ENCODE measurements at places on chromosomes 13 and 19.

GRCh38 chr19:14428882-14429416 lies 4.2 kb upstream of the PKN1 start:
- no peak for DNase-seq

DNA sequence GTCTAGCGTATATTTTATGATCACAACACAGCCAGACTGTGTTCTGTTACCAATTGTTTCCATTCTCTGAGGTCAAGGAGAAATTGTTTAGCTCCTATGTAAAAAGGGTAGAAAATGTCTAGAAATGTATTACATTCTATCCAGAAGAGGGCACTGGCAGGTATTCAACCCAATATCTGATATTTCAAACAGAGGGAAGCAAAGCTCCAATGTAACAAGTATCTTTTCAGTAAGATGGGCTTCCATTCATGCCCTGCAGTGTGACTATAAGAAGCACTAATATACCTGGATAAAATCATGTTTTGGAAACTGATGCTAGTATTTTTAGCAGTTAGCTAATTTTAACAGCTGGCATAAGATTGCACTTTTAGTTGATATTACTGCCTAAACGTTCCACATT lies 312.7 kb downstream of the FGF14 start:
- DNase-seq, result no peak

DNA sequence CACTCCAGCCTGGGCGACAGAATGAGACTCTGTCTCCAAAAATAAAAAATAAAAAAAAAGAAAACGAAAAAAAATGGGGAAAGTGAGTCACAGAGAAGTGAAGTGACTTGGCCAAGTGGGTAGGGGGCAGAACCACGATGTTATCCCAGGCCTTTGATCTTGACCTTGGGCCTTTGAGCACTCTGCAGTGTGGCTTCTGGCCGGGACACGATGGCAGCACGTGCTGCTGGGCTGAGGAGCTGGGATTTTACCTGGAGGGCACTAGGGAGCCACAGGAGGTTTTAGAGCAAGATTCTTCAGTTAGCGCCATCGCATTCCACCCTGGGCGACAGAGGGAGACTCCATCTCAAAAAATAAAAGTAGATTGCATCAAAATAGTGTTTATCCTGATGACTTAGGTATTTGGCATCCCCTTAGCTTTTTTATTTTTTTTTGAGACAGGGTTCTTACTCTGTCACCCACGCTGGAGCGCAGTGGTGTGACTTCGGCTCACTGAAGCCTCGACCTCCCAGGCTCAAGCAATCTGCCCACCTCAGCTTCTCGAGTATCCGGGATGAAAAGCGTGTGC lies 4.3 kb upstream of the TLE5 start:
- DNase-seq, result no peak

- no peak for DNase-seq
These were observed 110.0 kb upstream of the PRR20A start for GRCh38 chr13:57030671-57031070.

DNA sequence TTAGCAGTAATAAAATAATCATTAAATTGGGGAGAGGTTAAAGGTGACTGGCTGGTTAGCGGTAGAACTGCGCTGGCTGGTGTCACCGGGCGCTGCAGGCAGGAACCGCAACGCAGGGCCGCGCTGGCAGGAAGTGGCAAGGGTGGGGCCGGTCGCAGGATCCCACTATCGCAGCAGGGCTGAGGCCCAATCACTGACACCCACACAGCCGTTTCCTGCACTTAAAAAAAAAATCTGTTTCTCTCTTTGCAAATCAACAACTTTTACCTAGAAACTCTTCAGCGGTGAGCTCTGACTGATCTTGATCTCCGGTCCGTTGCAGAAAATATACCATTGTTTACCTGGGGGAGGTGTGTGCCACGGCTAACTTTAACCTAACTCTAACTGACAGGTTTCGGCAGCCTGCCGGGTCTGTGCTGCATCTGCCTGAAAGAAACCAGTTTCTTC lies 46.9 kb downstream of the KLF2 start:
- DNase-seq, result no peak

- DNase-seq, result no peak
These were observed 1.6 kb downstream of the ZNF579 start for GRCh38 chr19:55578761-55579747.

DNA sequence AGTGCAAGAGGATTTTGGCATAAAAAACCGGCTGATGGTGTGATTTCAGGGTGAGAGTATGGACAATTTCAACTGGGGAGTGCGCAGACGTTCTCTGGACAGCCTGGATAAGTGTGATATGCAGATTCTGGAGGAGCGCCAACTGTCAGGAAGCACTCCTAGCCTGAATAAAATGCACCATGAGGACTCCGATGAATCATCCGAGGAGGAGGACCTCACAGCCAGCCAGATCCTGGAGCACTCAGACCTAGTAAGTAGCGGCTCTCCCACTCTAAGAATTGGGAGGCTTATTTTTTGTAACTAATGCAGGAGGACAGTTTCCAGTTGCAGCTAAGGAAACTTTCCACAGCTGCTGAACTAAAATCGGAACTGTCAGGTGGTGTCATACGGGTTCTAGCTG lies 53.6 kb downstream of the ZAR1L start:
- DNase-seq, result peak; percentile 9

- no peak for DNase-seq
These were observed 190.9 kb upstream of the RNF113B start for GRCh38 chr13:98368019-98368418.

DNA sequence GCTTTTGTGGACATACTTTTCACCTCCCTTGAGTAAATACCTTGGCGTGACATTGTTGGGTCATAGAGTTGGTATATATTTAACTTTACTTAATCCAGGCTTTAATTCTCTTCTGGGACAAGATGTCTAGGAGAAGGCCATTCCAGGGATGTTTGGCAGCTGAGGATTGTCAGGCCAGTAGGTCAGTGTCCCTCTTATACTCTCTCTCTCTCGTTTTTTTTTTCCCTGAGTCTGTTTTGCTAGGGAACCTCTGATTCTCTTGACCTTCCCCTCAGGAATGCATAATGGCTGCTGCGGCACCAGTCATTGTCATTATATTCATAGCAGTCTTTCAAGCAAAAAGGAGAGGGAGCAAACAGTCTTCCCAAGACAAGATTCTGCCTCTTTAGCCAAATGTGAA lies 48.8 kb downstream of the BICRA start:
- DNase-seq, result no peak

DNA sequence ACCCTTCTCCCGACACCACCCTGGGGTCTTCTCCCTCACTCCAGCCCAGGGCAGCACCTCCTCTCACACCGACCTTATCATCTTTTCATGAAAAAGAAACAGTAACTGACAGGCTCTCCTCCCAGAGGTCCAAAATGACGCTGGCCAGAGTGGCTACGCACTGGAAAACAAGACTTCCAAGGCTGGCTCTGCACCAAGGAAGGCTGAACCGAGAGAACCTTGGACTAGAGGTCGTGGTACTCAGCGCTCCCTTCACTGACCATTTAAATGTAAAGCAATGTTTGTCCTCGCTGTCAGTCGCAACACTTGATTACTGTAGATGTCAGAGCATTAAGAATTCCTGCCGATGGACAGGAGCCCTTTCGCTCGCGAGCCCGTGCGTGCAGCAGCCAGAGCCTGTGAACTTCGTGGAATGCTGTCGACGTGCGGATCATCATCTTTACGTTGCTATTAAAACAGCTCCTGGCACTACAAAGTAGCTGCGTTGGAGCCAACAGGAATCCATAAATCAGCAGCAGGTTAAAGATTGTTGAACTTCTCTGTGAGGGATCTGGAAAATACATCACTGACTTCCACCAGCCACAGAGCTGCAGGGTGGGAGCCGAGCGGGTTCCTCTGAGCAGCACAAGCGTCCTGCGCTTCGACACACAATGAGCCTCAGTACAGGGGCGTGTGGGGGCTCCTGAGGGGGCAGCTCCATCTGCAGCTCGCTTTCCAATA lies 125.5 kb upstream of the MCF2L start:
- DNase-seq, result no peak

DNA sequence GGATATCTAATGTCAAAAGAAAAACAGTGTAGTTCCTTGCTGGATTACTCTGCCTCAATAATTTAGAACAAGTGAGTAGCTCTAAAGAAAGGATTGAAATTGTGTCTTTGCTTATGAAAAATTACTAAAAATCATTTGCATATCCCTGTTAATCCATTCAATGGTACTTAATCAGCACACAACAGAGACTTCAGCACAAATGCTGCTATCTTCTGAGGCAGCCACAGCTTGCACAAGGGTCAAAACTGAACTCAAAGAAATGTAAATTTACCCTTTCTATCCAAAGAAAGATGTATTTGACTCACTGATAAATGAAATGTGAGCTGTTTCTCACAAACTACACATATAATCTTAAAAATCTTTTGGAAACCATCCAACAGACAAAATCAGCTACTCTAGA lies 116.2 kb downstream of the LHFPL6 start:
- DNase-seq, result no peak

GRCh38 chr19:4284176-4284958 lies 5.3 kb downstream of the SHD start:
- DNase-seq, result no peak

DNA sequence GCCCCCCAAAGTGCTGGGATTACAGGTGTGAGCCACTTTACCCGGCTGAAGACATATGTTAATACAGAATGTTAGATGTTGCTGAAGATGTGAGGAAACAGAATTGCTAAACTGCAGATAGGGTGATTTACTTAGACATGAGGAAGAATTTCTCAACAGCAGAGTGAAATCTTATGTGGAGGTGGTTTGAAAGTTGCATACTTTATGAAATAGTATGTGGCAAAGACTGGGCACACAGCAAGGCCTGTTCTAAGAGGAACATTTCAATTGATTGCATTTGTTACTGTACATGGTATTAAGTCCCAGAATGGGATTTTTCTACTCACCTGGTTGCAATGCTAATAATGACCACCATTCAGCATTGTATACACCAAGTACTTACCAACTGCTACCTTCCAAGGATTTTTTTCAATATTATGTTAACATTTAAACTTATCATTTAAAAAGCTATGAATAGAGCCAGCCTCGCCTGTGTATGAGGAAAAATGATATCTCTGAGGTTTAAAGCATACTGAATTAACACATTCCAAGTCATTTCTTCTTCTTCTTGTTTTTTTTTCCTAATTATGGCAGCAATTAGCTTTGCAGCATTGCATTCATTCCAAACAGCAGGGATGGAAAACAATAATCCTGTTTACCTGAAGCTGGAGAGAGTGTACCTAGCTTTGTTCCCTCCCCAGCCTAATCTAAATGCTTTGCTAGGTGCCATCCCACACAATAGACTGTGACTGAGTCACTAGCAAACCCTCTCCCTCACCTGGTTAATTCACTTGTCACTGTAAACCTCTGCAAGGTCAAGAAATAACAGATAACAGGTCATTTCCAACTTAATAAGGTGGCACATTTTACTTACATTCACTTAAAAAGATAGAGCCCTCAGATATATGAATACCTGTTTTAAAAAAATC lies 19.4 kb upstream of the KLF5 start:
- DNase-seq, result no peak

DNA sequence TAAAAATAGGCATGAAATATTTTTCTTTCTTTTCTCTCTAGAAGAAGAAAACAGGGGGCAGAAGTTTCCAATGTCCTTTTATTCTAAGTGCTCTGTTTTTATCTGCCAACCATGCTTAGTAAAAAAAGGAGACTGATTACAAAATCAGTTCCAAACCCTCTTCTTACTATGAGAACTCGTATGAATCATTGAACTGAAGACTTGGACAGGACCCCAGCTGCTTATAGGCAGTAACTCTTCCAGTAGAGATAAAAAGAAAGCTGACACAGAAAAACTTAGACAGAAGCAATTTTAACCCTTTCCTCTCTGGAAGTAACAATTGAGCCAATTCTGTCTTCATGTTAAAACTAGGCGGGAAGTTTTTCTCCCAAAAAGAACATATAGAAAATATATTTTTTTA lies 24.5 kb upstream of the FREM2 start:
- DNase-seq, result no peak

DNA sequence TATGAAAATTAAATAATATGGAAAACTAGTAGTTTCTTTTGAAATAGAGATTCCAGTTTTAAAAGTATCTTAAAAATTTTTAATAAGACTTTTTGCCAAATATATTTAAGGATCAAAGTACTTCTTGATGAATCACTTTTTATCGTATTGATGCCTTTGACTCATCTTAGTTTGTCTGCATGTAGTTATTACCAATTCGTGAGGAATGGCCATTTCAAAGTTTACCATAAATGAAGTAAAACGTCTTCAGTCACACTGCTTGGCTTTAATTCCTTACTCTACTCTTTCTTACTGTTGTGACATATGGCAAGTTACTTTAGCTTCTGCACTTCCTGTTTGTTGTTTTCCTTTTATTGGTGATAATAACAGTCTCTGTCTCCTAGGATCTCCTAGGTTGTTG lies 38.3 kb downstream of the NDFIP2 start:
- no peak for DNase-seq

DNA sequence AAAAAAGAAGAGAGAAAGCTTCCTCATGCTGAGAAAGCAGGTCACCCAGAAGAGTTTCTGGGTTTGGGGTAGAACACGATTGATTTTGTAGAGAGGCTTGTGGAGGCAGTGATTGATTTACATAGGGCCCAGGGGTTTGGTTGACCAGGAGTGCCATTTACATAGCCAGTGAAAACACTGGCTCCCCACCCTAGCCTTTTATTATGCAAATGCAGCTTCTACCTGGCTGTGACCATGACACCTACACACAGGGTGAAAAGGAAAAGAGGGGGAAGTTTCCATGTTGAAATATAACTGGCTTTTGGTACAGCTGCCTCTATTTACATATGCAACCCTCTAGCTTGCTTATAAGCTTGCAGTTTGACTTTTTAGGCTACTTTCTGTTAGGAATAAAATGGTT lies 62.0 kb downstream of the ZNF100 start:
- no peak for DNase-seq

DNA sequence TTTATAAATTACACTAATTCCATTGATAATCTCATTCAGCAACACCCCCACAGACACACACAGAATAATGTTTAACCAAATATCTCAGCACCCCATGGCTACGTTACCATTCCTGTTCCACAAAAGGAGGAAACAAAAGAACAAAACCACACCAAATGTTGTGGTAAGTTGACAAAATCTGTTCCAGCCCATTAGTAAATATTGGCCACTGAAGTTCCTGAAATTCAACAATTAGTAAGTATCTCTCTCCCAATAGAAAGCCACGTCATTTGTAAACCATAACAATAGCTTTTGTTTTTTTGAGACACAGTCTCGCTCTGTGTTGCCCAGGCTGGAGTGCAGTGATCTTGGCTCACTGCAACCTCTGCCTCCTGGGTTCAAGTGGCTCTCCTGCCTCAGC lies 2.3 kb upstream of the FCAR start:
- no peak for DNase-seq

DNA sequence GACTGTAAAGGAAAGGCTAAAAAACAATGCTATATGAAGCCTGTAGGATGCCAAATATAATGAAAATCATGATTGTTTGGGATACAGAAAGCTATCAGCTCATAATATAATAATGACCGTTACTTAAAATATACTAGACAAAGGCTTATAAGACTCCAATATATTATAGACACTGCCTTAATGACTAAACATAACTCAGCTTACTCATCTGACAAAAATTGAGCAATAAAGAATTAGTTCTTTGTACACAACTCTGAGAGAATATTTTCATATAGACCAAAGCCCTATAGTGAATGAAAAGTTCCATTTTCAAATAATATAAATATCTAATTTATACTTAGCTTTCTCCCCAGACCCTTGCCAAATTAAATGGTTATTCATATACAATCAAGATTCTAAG lies 283.3 kb downstream of the DIAPH3 start:
- no peak for DNase-seq
